ENCODE measurements at places on chromosomes 12 and 14.
A peak's percentile ranks its signal among the peaks of the same experiment; 100 is the strongest.

DNA sequence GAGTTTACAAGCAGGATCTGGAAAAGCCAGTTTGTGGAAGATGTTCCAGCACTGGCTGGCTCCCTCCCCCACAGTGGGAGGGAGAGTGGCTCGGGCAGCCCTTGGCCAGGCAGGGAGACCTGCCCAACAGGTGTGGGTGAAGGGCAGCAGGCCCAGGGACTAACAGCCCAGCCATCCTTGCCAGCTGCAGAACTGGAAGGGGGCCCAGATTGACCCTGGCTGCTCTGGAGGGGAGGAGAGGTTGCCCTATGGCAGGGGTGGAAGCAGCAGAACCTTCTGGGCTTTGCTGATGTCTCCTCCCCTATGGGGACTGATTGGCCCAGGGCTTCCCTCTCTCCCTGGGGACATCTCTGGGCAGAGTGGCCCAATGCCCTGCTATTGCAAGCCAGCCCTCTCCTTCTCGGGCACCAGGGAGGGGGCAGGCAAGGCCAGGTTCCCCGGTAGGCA lies 20.5 kb downstream of the IRF2BPL start:
- DNase-seq = no peak

- no peak for DNase-seq
Observed at GRCh38 chr14:104076743-104077142, 8.8 kb upstream of the ASPG start.

- DNase-seq = no peak
Observed at GRCh38 chr12:108745641-108746040, 14.3 kb upstream of the CORO1C start.

DNA sequence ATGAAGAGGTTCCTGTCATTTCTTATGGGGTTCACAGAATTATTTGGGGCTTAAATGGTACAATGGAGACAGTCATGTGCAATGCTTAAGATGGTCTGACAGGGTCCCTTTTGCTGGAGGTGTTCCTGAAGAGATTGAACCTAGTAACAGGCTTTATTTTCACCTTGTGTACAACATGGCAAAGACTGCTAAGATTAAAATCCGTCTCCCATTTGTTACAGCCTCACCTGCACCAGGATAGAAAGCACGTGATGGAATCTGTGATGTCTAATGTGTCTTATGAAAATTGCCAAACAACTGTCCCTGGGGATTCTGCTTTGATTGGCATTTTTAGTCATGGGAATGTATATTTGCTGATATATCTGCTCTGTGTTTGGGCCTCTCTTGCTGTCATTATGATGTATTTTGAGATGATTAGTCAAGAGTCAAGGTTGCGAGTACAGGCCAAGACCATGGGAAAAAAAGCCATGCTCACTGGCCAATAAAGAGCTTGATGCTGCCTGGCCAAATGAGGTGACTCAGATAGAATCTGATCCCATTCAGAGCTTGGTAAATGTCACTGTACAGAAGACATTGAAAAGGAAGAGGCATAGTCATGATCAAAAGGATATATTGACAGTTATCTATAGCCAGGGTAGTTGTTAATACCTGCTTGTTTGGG lies 96.1 kb downstream of the FLRT2 start:
- DNase-seq = peak; percentile 8

- no peak for DNase-seq
Observed at GRCh38 chr12:108530161-108530560, 15.1 kb downstream of the FICD start.

DNA sequence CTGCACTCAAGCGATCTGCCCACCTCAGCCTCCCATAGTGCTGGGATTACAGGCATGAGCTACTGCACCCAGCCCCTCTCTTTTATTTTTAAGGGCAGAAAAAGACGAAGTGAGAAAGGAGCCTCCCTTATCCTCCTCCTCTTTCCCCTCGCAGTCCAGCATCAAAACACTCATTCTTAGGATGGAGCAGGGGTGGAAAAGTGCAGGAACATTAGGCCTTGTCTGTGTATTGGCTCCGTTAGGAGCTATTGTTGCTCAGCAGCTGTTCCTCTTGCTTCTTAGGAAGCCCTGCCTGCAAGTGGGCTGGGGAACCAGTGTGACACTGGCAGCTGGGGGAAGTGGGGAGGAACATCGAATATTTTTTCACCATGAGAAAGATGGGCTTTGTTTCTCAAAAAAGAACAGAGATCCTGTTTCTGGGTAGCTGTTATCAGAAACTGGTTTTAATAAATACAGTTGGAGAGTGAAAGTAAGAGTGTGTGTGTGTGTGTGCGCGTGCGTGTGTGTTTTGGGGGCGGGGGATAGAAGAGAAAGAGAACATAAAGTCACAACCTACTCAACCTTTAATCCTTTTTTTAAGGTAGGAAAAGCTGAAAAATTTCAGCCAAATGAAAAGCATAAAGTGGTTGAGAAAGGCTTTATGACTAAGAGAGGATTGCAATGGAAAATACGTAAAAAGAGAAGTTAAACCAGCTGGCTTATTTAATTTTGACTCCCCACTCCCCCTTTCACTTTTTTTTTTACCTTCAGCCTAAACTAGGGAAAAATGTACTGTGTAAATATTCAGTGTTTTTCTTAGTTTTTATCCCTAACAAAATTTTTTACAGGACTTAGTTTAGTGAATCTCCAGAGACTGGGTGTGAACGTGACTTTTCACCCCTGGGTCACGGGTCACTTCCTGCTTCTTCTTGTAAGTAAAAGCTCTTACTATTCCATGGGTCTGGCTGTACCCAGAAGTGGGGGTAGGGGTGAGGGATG lies 197.2 kb upstream of the PLEKHG7 start:
- peak; percentile 50 for DNase-seq

DNA sequence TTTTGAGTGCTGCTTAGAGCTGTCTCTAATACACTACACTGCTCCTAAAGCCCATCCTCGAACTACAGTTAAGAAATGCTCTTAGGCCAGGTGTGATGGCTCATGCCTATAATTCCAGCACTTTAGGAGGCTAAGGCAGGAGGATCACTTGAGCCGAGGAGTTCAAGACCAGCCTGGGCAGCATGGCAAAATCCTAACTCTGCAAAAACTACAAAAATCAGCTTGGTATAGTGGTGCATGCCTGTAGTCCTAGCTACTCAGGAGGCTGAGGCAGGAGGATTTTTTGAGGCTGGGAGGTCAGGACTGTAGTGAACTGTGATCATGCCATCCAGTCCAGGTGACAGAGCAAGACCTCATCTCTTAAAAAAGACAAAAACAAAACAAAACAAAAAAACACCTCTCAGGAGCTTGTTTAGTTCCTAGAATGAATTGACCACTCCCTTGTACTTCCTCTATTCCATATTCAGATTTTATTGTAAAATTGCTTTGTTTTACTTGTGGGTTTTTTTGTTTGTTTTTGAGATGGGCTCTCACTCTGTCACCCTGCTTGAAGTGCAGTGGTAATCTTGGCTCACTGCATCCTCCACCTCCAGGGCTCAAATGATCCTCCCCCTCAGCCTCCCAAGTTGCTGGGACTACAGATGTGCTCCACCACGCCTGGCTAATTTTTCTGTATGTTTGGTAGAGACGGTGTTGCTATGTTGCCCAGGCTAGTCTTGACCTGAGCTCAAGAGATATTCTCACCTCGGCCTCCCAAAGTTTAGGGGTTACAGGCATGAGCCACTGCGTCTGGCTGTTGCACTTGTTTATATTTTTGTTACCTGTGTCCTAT lies 13.6 kb downstream of the MDM2 start:
- DNase-seq = no peak

GRCh38 chr12:80559766-80560165 lies 115.7 kb downstream of the PTPRQ start:
- DNase-seq = no peak

DNA sequence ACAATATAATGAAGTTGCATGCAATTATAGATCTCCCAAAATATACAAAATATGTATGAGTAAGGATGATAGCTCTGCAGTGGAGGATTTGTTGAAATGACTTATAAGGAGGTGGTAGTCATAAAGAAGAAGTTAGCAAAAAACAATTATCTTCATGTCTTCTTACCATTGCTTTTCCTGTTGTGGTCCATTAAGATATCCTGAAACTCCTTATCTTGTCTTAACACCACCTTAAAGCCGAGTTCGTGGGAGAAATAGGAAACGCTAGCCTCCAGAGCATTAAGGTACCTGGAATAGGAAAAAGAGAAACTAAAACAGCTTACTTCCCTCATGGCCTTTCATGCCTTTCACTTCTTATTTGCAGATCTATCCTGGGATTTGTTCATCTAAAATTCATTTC lies 15.2 kb downstream of the GUCY2C start:
- DNase-seq = no peak

GRCh38 chr12:65810036-65810435 lies 14.2 kb upstream of the HMGA2 start:
- peak; percentile 37 for DNase-seq

GRCh38 chr12:3077572-3078081 lies 448 bp downstream of the TSPAN9 start:
- peak; percentile 45 for DNase-seq

GRCh38 chr14:51897791-51898355 lies 37.5 kb downstream of the GNG2 start:
- DNase-seq = no peak

DNA sequence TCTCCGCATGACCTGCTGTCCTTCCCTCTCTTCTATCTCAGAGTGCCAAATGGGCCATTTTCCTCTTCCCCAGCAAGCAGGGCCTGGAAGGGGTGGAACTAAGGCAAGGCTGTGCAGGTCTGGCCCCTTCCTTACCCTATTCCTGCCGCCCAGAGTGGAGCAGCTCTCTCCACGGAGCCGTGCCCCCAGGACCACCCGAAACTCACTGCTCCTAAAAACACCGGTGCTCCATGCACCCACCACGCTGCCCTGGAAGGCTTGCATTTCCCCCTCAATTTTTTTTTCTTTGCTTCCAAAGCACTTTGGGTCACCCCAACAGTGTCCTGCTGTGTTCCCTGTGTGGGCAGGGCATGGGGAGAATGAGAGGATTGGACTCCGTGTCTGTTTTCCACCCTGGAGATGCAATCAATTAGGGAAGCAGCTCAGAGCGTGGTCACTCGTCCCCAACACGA lies 48.5 kb upstream of the MEG3 start:
- no peak for DNase-seq

GRCh38 chr14:95192311-95192710 lies 35.0 kb upstream of the DICER1 start:
- no peak for DNase-seq

DNA sequence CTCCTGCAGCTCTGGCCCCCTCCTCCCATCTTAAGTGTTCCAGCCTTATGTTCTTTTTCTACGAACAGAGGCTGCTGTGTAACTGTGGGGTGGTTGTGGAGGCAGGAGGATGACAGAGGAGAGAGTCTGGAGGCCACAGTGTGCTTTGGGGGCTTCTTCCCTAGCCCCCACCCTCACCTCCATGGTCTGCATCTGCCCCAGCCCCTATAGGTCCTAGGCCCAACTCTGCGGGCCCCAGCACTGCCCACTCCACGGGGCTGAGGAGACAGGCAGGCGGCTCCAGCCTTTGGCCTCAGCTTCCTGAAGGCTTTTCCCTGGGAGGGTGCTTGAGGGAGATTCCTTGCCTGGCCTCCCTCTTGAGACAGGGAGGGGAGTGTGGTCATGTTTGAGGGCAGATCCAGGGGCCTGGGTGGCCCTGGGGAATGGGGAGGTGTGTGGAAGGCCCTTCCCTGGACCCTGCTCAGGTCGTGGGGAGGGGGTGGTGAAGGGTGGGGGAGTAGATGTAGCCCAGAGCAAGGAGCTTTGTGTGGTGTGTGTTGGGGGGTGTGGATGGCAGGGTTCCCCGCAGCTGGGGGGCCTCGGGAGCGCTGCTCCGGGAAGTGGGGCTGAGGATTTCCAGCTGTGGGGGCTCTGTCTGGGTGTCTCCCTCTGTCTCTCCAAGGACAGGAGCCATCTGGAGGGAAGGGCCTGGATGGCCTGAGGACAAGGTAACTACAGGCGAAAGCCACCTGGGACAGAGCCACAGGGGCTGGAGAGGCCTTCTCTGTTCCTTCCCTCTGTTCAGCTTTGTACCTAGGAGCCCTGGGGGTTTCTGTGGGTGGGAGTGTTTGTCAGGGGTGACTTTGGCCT lies 1.1 kb downstream of the SMIM41 start:
- DNase-seq = no peak

DNA sequence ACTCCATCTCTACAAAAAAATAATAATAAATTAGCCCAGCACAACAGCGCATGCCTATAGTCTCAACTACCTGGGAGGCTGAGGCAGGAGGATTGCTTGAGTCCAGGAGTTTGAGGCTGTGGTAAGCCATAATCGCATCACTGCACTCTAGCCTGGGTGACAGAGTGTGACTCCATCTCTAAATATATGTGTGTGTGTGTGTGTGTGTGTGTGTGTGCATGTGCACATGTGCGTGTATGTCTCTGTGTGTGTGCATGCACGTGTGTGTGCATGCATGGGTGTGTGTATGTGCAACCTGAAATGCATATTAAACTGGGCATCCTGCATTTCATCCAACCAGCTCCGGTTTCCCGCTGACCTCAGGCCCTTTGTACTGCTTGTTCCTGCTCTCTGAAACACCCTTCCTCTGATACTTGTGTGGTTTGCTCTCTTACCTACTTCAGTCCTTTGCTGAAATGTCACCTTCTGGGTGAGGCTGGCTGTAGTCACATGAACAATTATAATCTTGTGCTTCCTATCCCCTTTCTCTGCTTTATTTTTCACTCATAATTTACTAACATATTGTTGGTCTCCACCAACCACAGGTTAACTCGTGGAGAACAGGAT lies 46.9 kb downstream of the PHLDA1 start:
- no peak for DNase-seq

GRCh38 chr14:76348898-76349297 lies 27.0 kb upstream of the ESRRB start:
- DNase-seq = peak; percentile 29

GRCh38 chr14:65676361-65677014 lies 264.0 kb downstream of the FUT8 start:
- peak; percentile 3 for DNase-seq

DNA sequence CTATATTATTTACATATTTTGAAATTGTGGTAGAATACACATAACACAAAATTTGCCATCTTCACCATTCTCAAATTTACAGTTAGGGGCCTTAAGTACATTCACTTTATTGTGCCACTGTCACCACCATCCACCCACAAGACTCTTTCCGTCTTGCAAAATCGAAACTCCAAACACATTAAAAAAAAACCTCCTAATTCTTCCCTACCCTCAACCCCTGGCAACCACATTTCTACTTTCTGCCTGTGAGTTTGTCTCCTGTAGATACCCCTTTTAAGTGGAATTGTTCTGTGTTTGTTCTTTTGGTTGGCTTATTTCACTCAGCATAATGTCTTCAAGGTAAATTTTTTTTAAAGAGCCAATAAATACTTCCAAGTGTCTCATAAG lies 31.6 kb upstream of the AMIGO2 start:
- DNase-seq = no peak

DNA sequence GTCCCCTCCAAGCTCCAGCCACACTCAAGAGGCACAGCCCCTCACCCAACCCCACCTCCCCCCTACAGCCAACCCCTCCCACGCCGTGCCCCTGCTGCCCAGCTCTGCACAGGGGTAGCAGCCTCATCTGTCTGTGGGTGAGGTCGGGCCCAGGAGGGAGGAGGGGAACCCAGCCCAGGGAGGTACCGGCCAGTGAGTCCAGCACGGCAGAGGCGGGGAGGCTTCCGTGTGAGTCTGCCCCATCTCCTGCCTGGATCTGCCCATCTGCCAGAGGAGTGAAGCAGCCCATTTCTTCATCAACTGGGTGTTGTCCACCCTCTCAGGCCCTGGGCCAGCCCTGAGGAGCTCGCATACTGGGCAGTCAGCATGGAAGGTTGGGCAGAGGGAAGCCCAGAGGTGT lies 54.2 kb downstream of the CCNK start:
- no peak for DNase-seq
